ENCODE measurements at places on chromosomes 3 and 15.

- DNase-seq, result no peak
Observed at GRCh38 chr3:52531860-52532516, 1.7 kb downstream of the NT5DC2 start.

DNA sequence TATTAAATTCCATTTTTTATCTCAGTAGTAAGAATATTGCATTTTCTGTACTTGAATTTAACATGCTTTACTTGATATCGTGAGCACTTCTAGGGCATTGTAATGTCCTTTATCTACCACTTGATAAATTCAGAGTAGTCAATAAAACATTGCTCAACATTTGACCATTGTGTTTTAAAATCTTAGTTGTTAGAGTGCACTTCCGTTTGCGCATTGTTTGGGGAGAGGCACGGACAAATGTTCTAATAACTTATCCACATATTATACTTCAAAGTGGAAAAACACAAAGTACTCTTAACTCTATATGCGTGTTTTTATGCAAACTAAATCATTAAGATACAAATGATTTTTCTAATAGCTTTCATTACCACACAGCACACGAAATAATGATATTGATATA lies 419 bp downstream of the FAM227B start:
- no peak for DNase-seq

- no peak for DNase-seq
Observed at GRCh38 chr15:49628379-49628778, 7.5 kb downstream of the DTWD1 start.

DNA sequence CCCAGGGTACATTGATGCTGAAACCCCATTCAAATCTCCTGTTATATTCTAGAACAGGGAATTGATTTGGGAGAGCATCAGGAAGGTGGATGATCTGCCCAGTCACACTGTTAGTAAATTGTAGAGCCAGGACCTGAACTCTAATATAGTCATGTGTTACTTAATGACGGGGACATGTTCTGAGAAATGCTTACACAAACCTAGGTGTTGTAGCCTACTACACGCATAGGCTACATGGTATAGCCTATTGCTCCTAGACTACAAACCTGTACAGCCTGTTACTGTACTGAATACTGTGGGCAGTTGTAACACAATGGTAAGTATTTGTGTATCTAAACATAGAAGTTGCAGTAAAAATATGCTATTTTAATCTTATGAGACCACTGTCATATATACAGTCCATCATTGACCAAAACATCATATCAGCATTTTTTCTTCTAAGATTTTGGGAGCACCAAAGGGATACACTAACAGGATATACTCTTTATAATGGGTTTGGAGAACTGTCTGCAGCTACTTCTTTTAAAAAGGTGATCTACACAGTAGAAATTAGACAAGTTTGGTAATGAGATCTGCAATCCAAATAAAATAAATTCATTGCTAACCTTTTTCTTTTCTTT lies 5.8 kb downstream of the B2M start:
- no peak for DNase-seq

DNA sequence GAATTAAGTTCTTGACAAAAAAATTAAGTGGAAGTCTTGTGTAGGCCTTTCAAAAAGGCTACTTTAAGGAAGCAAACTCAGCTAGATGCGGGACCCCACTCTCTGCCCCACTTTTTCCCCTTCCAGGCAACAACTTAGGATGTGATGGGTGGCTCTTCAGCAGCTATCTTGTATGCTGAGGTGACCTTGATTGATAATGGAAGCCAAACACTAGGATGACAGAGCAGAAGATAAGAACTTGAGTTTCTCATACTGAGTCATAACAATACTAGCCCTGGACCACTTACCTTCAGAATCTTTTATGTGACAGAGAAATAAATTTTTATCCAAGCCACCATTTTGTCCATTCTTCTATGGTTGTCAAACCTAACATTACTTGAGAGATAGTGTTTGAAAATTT lies 16.1 kb downstream of the PDCD10 start:
- DNase-seq, result no peak

- DNase-seq, result no peak
Observed at GRCh38 chr15:25733036-25733855, 129.9 kb downstream of the ATP10A start.
